ENCODE measurements at places on chromosomes 4 and X.

DNA sequence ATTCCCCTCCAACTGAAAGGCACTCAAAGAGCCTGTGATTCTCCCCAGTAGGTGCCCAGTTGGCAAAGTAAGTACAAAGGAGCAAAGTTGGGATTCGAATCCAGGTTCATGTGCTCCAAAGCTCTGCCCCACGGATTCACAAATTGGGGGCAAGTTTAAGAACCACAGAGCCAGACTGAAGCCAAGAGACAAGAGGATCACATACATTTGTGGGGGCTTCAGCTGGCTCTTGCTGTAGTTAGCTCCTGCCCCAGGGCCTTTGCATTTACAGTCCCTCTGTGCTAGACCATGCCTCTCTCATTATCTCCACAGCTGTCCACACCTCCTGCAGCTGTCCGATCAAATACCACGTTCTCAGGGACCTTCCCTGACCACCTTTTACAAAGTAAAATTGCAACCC is 18.8 kb downstream of the PNMA6F start:
- no peak for DNase-seq

GRCh38 chr4:14792702-14793227 is 209.5 kb upstream of the CPEB2 start:
- DNase-seq = no peak

DNA sequence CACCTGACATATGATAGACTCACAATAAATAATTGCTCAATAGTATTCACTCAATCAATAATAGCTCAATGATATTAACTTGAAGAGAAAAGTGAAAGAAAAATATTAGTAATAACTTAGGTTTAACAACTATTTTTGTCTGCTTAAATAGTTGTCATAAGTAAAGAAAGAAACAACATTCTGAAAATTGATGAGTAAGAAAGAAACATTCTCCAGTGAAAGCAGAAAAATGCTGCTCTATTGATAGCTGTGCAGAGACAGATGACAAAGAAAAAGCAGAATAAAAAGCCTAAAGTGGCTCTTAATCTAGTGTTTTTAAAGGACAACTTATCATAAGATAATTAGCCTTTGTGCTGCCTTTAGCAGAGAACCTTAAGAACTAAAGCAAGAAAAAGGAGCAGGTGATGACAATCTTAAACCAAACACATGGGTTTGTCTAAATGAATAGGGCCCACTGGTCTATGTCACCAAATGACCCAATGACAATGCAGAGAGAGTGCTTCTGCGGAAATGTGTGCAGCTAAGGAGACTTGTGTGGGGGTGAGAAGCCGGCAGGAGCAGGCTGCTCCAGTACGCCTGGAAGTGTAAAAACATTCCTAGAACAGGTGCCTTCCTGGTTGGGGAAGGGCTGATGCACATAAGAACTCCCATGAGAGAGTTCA is 13.2 kb downstream of the HS3ST1 start:
- DNase-seq = no peak

- no peak for DNase-seq
Observed at GRCh38 chr4:129167640-129168260, 71.8 kb downstream of the C4orf33 start.

GRCh38 chr4:6320663-6321062 is 51.0 kb downstream of the WFS1 start:
- DNase-seq = no peak

DNA sequence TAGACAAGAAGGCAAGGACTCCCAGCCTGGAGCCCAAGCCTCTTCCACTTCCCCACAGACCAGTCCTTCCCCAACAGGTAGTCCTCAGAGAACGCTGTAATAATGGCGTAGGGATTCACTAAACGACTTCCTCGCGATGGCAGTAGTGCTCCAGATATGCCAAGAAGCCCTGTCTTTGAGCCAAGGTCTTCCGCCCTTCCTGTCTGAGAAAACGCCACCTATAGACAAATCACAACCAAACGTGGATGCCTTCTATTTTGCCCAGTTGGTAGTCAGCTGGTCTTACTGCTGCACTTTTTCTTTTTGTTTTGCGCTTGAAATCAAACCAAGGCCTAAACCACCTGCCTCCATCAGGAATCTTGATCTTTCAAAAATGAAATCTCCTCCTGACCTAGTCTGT is 203.3 kb downstream of the OR13H1 start:
- DNase-seq = no peak

DNA sequence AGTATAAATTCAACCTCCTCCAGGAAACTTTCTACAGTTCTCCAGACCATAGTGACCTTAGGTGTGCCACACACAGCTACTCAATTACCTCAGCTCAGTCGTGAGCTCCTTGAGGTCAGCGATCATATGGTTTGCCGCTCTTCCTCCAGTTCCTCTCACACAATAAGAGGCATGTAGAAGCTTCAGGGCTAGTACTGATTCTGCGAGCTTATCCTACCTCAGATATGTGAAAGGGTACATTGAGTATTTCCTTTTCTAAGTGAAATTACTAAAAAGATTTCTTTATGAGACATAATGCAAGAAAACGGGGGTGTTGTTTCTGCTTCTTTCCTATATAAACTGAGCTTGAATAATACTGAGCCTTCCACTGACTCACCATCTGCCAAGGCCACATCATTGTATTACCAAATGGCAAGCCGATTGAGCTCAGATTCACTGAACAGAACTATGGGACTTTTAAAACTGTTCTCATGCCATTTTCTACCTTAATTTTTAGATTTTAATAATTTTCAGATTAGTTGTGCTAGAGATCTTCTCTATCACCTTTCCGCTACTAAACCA is 183.1 kb downstream of the HS6ST2 start:
- DNase-seq = no peak

- no peak for DNase-seq
Observed at GRCh38 chrX:2665387-2666304, 25.4 kb upstream of the CD99 start.

DNA sequence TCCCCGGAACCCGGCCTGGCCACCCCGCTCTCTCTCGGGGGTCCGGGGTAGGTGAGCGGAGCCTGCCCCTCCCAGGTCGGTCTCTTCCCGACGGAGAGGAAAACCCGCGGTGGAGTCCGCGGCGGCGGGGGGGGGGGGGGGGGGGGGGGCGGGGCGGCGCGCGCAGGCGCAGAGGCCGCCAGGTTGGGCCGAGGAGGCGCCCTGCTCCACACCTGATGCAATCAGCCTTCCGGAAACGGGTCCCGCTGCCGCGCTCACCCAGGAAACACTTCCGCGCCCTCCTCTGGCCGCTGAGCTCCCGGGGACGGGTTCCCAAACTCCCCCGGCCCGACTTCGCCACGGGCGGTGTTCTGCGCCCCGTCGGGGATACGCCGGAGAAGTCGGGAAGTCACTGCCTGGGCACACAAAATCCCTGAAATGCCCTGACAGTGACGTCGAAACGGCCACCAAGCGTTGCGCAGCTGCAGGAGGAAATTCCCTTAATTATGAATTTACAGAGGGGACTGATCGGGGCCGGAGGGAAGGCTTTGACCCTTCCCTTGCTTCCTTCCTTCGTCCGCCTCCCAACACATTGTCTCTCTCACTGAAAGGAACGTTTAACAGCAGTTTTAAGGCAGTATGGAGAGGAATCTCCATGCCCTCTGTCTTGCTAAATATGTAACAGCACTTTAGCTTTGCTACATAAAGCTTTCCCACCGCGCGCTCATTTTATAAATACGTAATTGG is 2.1 kb upstream of the APBB2 start:
- DNase-seq = peak; percentile 89

GRCh38 chrX:110851780-110852179 is 56.2 kb upstream of the CHRDL1 start:
- DNase-seq = no peak

DNA sequence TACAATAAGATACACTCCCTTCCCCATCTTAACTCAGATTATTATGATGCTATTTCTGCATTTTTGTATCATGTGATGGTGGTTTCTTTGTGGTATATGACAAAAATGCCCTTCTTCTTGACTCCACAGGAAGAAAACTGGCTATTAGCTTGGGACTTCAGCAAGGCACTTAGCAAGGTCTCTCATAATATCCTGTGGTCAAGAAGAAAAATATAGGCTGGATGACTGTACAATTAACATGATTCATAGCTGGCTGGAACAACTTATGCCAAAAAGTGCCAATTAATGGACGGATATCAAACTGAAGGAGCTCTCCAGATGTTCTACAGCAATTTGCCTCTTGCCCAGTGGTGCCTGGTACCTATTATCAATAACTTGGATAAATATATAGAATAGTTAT is 2.3 kb upstream of the MID1IP1 start:
- no peak for DNase-seq

DNA sequence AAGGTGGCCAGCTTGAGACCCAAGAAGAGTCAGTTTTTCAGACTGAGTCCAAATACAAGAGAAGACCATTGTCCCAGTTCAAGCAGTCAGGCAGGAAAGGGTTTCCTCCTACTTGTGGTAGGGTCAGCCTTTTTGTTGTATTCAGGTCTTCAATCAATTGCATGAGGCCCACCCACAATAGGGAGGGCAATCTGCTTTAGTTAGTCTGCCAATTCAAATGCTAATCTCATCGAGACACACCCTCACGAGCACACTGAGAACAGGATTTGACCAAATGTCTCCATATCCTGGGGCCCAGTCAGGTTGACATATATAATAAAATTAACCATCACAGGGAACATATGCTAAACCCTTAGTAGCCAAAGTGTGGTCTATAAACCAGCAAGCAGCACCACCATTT is 75.3 kb upstream of the FRMPD3 start:
- no peak for DNase-seq

GRCh38 chr4:56276547-56276946 is 110.7 kb downstream of the AASDH start:
- DNase-seq = no peak

GRCh38 chr4:114028071-114028470 is 48.6 kb upstream of the ARSJ start:
- DNase-seq = no peak

DNA sequence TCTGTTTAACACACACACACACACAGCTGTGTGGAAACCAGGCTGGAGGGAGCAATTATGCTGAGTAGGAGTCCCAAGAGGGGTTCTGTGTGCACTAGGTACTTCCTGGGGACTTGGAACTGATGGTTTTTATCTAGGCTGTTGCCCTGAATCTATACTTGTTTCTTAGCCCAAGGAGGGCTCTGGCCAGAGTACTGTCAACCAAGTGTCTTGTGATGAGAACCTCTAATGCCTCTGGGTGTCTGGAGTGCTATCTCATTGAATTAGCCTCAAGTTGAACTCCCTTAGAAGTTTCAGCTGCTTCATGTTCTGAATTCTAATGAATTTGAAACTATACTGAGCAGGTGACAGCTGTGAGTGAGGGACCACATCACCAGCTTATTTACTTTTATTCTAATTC is 16.6 kb downstream of the ARHGAP24 start:
- no peak for DNase-seq

- no peak for DNase-seq
Observed at GRCh38 chr4:40205259-40206198, 8.7 kb downstream of the RHOH start.

DNA sequence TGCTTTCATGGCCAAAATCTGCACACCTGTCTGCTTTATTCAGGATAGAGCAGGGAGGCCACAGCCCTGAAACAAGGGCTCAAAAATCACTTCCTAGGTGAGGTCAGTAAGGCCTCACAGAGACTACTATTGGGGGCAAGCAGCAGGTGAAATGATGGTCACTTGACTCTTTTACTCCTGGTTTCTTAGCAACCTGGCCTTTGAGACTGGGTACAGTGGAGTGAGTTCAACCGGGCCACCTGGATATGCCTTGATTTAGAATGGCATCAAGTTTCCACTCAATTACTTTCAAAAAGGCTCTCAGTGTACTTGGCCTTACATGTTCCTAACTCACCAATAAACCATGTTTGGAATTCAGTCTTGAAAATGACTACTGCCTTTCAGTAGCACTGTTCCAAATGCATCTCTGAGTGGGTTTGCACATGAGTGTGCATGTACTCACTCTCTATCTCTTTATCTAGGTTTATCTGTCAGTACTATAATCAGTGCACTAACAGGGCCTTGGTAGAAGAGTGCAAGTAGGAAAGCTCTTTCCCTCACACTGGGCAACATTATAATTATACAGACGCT is 388.2 kb downstream of the OPHN1 start:
- DNase-seq = no peak

DNA sequence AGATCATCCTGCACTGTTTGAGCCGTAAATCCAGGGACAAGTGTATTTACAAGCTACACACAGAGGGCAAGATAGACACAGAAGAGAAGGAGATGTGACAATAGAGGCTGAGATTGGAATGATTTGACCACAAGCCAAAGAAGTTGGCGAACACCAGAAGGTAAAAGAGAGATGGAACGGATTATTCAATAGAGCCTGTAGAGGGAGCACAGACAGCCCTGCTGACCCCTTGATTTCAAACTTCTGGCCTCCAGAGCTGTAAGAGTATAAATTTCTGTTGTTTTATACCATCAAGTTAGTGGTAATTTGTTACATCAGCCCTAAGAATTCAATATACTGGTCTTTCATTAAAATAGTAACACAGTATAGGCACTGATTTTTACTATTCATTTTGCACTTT is 447.8 kb downstream of the FAT4 start:
- DNase-seq = no peak

GRCh38 chrX:39152106-39152649 is 350.9 kb downstream of the MID1IP1 start:
- peak; percentile 47 for DNase-seq

GRCh38 chrX:131306601-131307000 is 17.5 kb upstream of the IGSF1 start:
- DNase-seq = no peak

- no peak for DNase-seq
Observed at GRCh38 chr4:122747883-122748282, 15.4 kb downstream of the BBS12 start.

DNA sequence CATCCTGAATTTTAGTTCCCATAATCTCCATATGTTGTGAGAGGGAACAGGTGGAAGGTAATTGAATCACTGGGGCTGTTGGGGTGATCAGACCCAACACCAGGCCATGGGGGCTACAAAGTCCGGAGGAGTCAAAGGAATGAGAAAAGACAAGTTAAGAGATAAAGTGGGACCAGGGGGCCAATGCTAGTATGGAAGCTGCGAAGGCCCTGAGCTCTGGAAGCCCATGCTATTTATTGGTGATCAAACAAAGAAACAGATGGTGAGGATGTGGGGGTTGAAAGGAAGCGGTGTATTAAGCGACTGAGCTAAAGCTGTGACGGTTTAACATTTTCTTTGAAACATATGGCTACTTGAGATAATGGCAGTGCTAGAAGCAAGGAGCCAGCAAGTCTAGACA is 132.8 kb downstream of the PDGFC start:
- DNase-seq = no peak
